ENCODE measurements at places on chromosomes 3 and 15.

DNA sequence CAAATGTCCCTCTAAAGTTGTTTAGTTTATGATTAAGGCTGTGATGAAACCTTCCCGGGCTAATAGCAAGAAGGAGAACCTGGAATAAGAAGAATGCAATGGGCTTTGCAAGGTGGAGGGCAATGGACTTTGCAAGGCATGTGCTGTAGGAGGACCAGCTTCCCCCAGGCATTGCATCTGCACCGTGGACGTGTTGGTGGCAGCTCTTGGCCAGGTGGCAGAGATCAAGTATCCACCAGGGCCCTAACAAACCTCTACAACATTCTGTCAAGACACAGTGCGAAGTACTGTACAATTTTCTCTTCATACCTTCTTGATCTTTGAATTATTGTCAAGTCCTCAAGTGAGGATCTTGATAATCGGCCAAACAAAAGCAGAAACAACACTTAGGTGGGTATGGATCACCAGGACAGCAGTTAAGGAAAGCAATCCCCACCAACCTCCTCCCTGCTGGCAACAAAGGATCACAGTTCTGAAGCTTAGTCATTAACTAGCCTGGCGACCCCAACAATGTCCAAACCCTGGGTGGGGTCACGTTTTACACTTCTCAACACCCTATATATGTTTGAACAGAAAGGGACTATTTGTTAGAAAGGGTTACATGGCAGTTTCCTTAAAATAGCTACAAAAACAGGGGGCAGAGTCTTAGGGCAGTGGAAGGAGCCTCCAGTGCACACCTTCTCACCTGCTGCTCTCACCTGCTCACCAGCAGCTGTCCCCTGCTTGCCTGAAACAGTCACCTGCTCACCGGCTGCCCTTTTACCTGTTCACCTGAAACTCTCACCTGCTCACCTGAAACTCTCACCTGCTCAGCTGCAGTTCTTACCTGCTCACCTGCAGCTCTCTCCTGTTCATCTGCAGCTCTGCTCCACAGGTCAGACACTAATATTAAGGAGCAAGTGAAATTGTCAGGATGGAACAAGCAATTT, 137.9 kb upstream of the LIPC start:
- no peak for DNase-seq

DNA sequence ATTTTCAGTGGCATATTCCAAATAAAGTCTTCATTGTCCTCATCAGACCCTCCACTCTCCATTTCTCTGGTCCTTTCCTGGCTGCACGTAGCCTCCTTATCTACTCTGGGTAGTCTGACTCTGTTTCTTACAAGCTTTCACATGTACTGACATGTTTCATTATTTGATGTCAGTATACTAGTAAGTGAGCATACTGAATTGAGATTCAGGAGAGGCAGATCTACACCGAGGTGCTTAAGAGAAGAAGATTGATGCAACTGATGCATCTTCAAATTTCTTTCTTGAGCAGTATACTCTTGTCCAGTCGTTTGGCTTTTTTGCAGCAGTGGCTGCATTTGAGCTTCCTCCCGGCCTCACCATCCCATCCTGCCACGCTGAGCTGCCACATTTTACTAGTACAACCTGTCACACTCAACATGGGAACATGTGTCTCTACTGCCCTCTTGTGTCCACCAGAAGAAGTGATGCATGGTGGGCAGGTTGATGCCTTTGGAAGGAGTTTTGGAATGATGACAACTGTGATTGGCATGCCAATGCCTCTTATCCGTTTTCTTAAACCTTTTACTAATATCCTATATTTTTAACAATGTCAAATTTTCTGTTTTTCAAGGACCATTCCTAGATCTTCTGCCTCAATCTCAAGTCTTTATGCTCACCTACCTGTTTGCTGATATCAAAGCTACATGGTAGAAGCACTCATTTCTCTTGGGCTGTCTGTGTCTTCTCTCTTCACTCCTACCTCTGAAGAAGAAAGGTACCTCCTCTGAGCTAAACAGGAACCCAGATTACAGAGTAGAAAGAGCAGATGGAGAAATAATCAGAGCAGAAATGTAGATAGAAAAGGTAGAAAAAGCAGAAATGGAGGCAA, 38.7 kb downstream of the GUCA1C start:
- peak; percentile 32 for DNase-seq

DNA sequence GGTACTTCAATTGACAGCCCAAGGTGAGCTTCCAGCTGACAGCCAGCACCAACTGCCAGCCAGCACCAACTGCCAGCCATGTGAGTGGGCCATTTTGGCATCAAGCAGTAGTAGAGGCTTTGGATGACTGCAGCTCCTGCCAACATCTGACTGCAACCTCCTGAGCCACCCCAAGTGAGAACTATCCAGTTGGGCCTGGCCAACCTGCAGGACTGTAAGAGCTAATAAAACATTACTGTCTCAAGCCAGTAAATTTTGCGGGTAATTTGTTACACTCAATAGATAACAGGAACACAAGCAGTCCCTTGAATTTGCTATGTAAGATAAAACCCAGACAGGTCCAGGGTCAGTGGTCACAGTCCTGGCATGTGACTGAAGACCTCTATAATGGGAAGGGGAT, 29.7 kb downstream of the EPHB1 start:
- no peak for DNase-seq

DNA sequence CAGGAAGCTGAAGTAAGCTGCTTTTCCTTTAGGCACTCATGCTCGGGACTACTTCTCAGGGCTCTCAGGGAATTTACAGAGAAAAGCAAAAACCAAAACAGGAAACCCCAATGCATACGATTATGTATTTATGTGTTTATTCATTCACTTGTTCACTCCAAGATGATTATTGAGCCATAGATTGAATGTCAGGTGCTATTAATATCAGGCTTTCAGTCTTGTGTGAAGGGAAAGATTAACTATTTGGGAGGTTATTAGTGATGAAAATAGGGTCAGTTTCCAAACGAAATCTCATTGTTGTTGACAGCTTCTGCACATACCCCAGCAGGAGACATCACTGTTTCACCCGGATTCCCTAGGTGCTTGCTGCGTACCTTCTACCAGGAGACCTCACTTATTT, 135.8 kb downstream of the NEK11 start:
- no peak for DNase-seq

GRCh38 chr15:40274350-40275274, 8.3 kb downstream of the ANKRD63 start:
- DNase-seq = peak; percentile 75

GRCh38 chr3:55923626-55924025, 436.5 kb upstream of the WNT5A start:
- no peak for DNase-seq

- DNase-seq = no peak
Observed at GRCh38 chr3:107258300-107258699, 118.9 kb upstream of the CCDC54 start.

DNA sequence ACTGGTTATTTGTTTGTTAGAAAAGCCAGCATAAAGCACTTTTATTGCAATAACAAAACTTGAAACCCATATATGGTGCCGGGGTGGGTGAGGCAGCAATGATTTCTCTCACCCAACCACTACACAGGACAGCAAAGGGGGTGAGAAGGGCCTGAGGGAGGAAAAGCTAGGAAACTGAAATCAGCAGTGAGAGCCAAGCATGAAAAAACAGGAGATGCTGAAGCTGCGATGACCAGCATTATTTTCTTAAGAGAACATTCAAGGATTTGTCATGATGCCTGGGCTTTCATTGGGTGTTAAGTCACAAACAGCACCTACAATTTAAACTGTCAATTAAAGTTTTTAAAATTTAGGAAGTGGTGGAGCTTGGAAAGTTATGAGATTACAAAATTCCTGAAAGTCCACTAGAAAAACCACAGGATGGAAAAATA, 11.9 kb upstream of the TM4SF4 start:
- no peak for DNase-seq

GRCh38 chr3:160376681-160377080, 22.3 kb downstream of the IFT80 start:
- no peak for DNase-seq

DNA sequence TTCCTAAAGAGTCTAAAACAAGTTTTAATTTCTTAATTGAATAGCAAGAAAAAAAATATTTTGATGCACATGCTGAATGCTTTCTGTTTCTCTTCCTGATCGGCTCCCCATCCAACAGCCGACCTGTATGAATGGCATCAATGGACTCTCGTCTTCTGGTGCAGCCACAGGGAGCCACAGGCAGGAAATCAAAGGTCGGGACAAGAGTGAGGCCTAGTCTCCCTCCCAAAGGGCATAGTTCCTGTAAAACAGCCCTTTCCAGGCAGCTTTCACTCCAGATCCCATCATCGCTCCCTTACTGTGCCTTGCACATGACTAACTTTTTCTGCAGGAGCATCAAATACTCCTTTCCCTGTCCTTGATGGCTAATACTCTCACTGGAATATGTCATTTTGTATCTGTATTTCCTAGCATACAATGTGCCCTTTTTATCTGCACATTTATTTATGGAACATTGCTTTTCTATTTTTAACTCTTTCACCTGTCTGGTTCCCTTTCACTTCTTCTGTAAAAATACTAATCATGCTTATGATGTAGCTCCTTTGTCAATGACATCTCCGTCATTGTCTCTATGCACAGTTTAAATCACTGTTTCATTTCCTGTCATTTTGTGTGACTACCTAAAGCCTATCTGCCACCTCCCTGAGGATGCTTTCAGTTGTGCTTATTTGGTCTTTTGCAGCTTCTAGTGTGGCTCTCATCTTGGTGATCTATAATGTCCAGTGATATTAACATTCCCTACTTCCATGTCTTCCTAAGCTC, 326.2 kb downstream of the CTNNB1 start:
- DNase-seq = no peak

Measured in HL-60 (cell line).